ENCODE measurements at places on chromosomes 7 and 10.

- DNase-seq = no peak
These were observed 27.7 kb downstream of the SLC29A3 start for GRCh38 chr10:71346731-71347130.

DNA sequence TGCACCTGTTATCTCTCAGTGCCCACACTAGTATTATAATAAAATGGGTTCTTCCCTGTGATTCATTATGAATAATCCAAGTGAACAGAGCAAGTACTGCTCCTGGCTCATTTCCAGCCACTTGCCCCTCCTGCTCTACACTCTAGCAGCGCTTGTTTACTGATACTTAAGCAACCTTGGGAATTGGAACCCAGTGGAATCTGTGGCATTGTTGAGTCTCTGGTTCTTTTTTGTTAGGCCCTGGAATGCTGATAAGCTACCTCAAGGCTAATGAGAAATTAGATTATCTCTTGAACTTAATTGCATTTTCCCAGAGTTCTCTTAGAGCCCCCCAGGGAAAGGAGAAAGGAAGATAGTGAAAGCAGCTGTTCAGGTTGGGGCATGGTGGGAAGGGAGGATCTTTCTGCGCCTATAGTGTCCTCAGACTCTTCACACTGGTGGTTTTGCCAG, 34.0 kb downstream of the PRKAR2B start:
- no peak for DNase-seq

GRCh38 chr7:128253701-128254100, 12.6 kb downstream of the LEP start:
- DNase-seq = no peak

GRCh38 chr7:43449577-43449976, 133.3 kb upstream of the STK17A start:
- no peak for DNase-seq

All from stimulated activated CD4-positive, alpha-beta T cell treated with anti-CD3 and anti-CD28 coated beads, Interleukin-4, amount 100 ng/mL, for 24 hours (primary cell).